IPS DF 19.7 (cell line): ENCODE measurements at places on chromosomes 1 and 21.

GRCh38 chr1:197745911-197746310 lies 29.4 kb downstream of the DENND1B start:
- DNase-seq: no peak

DNA sequence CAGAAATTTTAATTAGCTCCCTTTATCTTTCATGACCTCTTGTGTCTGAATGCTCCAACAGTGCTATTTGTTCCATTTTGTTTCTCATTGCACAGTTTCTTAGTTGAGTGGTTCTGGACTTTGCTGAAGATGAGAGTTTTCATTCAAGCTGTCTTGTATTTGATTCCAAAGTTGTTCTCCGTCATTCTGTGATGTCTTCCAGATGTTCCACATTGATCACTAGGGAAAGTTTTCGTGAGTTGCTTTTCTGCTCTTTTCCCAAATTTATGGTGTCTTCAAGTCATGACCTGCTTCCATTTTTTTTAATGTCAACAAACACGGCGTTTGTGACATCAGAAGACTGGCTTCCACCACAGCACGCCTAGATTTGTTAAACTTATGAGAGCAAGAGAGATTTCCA lies 575.5 kb downstream of the MRPL39 start:
- DNase-seq: no peak

- no peak for DNase-seq
These were observed 143.0 kb upstream of the ZRANB2 start for GRCh38 chr1:71223641-71224340.

DNA sequence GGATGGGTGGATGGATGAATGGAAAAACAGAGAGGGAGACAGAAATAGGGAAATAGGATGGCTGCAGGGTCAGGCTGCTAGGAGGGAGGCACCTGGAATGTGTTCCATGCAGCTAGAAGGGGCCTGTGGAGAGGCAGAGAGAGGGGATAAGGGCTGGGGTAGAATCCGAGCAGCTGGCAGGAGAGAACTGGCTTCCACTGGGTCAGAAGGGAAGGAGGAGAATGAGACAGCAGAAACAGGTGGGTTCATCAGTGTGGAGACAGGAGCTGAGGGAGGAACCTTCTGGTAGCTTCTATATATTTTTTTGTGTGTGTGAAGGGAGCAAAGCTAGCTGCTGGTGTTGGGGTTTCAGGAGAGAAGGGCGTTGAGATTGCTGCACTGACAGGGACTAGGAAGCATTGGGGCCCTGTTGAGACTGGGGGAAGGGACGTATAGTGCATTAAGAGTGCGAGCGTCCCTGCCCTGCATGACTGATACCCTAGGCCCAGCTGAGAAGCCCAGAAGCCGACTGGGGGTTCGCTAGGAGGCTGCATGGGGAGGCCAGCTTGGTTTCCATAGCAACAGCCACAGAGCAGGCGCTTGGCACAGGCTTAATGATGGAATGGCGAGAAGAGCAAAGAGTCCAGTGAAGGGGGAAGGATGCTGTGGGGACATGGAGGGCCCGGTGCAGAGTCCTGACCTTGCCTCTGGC lies 14.8 kb upstream of the KIF21B start:
- DNase-seq: no peak
